ENCODE measurements at places on chromosomes 7 and 10. TPM values are rescaled to one million over a fixed set of nuclear protein-coding genes. Genes with fewer than 3 reads are reported as not detected.

- no peak for DNase-seq
These were observed 76.0 kb downstream of the ATXN7L1 start for GRCh38 chr7:105800442-105800841.

DNA sequence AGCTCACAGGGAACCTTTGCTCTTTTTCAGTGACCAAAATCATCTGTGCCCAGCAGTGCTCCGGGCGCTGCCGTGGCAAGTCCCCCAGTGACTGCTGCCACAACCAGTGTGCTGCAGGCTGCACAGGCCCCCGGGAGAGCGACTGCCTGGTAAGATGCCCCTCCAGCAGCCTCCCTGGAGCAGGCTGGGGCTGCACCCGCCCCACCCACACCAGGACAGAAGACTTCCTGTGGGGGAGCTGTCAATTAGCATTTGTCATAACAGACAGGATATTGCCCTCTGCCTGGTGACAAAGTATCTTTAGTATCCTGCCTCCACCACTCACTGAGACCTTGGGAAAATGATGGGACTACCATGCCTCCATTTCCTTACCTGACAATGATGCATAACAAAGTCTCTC is 133.7 kb downstream of the EGFR start:
- DNase-seq, result no peak

Gene NYAP1
- 5.3 TPM for polyA plus RNA-seq

DNA sequence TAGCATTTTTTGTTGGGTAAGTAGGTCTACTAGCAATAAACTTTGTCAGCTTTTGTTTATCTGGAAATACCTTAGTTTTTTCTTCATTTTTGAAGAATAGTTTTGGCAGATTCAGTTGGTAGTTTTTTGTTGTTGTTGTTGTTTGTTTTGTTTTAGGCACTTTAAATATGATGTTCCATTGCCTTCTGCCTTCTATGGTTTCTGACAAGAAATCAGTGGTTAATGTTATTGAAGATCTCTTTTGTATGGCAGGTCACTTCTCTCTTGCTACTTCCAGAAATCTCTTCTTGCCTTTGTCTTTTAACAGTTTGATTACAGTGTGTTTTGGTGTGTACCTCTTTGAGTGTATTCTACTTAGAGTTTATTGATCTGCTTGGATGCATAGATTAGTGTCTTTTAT is 41.8 kb upstream of the ZNF365 start:
- DNase-seq, result no peak

GRCh38 chr10:109239371-109239770 is 683.9 kb downstream of the XPNPEP1 start:
- DNase-seq, result no peak

Gene OPN1SW
- 3.3 TPM for polyA plus RNA-seq

GRCh38 chr10:53904506-53905241 is 896.4 kb downstream of the PCDH15 start:
- no peak for DNase-seq

GRCh38 chr7:101868191-101868950 is 50.9 kb downstream of the CUX1 start:
- DNase-seq, result no peak

DNA sequence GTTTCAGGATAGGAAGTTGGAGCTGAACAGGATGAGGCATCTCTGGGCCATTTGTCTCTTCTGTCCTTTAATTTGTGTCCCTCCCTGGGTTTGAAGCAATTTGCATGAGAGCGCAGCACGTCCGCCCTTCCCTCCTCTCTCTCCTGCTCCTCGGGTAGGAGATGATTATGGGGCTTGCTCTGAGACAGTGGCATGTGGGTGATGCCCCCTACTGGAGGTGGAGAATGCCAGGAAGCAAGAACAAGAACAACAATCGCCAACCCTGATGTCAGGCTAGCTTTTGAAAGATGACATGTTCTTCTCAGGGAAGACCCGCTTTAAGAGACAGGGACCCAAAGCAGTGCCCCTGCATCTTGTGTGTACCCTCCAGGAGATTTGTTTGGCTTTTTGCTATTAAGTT is 63.9 kb upstream of the LOXL4 start:
- DNase-seq, result no peak

- DNase-seq, result no peak
These were observed 28.9 kb upstream of the STK17A start for GRCh38 chr7:43553999-43554398.

- DNase-seq, result no peak
These were observed 129.0 kb downstream of the DNAH11 start for GRCh38 chr7:21671859-21672258.

- no peak for DNase-seq
These were observed 73.9 kb upstream of the CABCOCO1 start for GRCh38 chr10:61588770-61589211.

GRCh38 chr10:111083222-111084095 is 6.6 kb downstream of the ADRA2A start:
- DNase-seq, result no peak

DNA sequence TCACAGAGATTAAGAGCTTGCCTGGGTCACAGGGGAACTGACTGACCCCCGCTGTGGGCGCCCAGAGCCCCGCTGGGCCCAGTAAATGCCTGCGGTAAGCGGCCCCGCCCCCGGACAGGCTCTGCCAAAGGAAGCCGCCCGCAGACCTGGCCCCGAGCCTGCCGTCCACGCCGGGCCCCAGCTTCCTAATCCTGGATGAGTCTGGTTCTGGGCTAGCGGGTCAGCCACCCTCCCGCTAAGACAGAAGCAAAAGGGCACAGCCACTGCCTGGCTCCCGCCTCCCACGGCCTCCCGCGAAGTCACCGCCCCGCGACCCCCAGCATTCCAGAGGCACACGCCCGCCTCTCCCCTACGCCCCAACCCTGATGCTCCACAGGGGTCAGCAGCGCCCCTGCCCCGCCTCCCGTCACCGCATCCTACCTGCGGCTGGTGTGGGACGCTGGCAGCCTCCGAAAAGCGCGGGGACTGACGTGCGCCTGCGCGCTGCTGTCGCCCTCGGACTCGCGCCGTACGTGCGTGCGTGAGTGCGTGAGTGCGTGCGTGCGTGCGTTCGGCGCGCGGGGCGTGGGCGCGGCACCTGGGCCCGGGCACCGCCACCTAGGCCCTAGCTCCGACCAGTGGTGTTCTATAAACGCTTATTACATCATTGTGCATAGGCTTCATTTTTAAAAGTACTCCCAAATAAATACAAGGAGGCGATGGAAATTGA is at the start of gene FIGNL1:
FIGNL1 (minus strand) TSS at position 470 of the 709 bp plus-strand sequence. CDS start 3,063 bp downstream, outside the sequence.
- peak; percentile 72 for DNase-seq

GRCh38 chr7:111756687-111757178 is 194.4 kb upstream of the IMMP2L start:
- DNase-seq, result peak; percentile 35

- no peak for DNase-seq
These were observed 142.5 kb upstream of the PRKCQ start for GRCh38 chr10:6722616-6723004.

DNA sequence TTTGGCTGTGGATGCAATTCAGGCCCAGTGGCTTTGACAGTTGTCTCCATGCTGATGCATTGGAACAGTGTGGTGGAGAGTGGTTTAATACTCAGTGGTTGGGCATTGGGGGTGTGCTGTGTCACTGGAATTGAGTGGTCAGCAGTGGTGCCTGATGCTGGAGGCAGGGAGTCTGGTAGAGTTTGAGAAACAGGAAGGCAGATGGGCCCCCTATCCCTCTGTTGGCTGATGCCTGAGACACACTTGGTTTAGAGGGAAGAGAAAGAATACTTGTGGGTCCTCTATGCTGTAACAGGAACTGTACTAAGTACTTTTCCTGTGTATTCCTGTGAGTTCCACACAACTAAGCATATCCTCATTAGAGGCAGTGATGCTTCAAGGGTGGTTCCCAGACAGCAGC is 55.4 kb downstream of the EEPD1 start:
- no peak for DNase-seq

- no peak for DNase-seq
These were observed 604.8 kb upstream of the IGFBP3 start for GRCh38 chr7:46525876-46526275.

- DNase-seq, result no peak
These were observed 4.5 kb downstream of the CYP26C1 start for GRCh38 chr10:93064874-93065660.

DNA sequence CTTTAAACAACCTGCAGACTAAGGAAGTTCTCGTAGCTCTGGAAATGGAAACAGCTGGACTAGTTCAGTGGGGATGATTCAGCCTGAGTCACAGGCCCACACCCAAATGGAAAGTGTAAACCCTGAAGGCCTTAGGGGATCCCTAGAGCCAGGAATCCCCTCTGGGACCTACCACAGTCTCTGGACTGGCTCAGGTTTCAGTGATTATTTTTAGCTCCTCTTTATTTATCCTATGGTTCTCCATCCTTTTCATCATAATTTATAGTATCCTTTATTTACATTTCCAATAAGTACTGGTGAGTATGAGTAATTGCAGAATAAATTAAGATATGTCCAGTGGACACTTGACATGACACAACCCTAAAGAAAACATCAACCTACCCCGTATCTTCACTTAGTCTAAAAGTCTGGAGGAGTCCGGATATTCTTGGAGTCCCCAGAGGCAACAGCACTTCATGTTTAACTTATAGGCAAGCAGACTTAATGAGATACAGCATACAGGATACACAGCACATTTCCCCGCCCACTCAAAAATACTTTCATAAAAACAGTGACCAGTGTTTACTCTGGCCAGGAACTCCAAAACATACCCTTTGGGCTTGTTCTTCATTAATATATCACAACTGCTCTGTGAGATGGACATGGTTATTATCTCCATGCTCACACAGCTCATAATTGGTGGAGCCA is 28.4 kb upstream of the SEMA3E start:
- DNase-seq, result no peak

Gene CYP26A1
- polyA plus RNA-seq, result 0.77 TPM

DNA sequence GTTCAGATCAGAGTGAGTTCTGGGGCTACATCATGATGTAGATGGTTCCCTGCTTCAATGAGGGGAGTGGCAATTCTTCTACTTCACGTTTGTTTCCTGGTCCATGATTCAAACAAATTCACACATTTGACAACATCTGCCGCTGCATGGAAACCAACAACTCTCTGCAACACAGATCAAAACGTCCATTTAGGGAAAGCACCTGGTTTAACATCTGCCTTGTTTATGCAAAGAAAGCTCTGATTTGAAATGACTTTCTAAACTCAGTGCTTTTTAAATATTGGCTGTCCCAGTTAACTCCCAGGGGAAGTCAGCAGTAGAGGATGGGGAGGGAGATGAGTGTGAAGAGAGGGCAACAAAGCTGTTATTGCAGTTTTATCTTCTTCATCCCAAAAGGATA is 93.8 kb downstream of the GAD2 start:
- DNase-seq, result no peak

GRCh38 chr7:16741676-16742075 is 11.9 kb upstream of the TSPAN13 start:
- DNase-seq, result no peak

DNA sequence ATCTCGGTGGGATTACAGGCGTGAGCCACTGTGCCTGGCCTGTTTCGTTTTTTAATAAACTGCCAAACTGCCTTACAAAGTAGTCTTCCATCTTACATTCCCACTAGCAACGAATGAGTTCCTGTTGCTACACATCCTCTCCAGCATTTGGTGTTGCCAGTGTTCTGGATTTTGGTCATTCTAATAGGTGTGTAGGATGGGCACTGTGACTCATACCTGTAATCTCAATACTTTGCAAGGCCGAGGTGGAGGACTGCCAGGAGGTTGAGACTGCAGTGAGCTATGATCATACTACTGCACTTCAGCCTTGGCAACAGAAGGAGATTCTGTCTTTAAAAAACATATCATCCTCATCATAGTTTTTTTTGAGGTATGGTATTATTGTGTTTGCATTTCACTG is 21.4 kb upstream of the RSBN1L start:
- DNase-seq, result no peak

Gene DYNC1I1
- polyA plus RNA-seq, result 0.53 TPM

Gene EFCAB10
- 1.1 TPM for polyA plus RNA-seq

Gene LIPN
- not detected for polyA plus RNA-seq

Gene SORBS1
- 78.2 TPM for polyA plus RNA-seq

Gene PLCE1
- polyA plus RNA-seq, result 28.8 TPM

Gene HMX3
- not detected for polyA plus RNA-seq

DNA sequence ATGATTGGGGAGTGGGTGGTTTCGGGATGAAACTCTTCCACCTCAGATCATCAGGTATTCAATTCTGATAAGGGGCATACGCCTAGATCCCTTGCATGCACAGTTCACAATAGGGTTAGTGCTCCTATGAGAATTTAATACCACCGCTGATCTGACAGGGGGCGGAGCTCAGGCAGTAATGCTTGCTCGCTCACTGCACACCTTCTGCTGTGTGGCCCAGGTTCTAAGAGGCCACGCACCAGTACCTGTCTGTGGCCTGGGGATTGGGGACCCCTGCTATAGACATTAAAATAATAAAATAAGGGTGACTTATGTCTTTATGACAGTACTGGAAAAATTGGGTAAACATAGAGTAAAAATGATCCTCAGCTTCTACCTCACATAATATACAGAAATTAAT is 66.1 kb downstream of the SAMD9 start:
- no peak for DNase-seq

Gene TMEM72
- polyA plus RNA-seq, result not detected

DNA sequence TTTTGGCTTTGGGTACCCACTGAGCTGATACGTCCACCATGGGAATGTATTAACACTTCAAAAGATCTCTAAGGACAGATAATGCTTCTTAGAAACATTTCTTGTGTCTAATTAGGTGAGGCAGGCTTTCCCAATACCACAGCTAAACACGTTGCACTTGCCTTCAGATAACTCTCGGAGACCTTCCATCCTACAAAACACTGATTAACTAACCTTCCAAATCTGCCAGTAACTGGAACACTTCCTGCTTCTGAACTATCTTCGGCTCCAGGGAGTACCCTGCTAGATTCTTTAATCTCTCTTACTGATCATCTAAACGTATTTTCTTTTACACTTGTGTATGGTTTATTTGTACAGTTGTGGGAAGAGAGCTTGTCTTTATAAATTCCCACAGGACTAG is 1.1 kb upstream of the WNT16 start:
- no peak for DNase-seq

Gene EIF5AL1
- 0.15 TPM for polyA plus RNA-seq

DNA sequence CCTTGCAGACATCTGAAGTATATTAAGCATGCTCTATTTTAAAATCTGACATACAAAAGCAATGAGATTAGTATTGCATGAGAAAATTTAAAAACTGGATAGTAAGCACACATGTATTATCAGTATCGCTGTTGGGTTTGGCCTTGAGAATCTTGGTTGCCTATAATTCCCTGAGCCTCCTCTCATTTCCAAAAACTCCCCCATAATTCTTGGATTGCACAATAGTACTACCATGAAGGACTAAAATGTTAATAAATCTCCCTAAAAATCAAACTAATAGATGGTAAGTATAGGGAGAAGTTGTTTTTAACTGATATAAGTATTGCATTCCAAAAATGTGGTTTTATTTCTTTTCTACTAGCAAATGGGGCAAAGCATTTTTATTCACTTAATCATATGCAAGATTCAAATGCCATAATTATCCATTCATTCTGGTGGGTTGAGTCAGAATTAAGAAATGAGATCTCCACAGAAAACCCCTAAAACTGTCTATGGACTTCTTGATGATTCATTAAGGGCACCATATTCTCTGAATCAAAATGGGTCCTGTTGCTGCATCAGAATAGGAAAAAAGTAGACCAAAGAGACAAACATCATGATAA is 10.3 kb upstream of the VIM start:
- DNase-seq, result no peak

GRCh38 chr10:93827056-93827804 is 66.5 kb upstream of the SLC35G1 start:
- no peak for DNase-seq

- no peak for DNase-seq
These were observed 30.8 kb downstream of the RAPGEF5 start for GRCh38 chr7:22326181-22326580.

GRCh38 chr10:49299816-49300139 is 808 bp downstream of the C10orf71 start:
- no peak for DNase-seq

Gene PLAC9
- 79.2 TPM for polyA plus RNA-seq

All from muscle of arm (tissue), 14 donors.